ENCODE measurements at places on chromosomes 11 and 22.

GRCh38 chr22:30873661-30874060 is 94.9 kb downstream of the MORC2 start:
- DNase-seq, result no peak

DNA sequence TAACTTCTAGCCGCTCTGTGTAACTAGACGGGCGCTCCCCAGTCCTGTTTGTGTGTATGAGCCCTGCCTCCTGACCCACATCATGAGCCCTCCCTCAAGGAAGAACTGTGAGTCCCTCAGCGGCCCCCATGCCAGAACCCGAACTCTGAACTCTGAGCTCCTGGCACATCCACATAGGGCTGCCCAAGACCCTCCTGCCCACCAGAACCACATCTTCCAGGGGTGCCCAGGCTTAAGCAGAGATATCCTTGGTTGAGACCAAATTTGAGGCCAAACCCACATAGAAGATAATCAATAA is 3.0 kb downstream of the TRIM29 start:
- DNase-seq, result peak; percentile 0

GRCh38 chr11:119100994-119101758 is 477 bp downstream of the DPAGT1 start:
- DNase-seq, result no peak

DNA sequence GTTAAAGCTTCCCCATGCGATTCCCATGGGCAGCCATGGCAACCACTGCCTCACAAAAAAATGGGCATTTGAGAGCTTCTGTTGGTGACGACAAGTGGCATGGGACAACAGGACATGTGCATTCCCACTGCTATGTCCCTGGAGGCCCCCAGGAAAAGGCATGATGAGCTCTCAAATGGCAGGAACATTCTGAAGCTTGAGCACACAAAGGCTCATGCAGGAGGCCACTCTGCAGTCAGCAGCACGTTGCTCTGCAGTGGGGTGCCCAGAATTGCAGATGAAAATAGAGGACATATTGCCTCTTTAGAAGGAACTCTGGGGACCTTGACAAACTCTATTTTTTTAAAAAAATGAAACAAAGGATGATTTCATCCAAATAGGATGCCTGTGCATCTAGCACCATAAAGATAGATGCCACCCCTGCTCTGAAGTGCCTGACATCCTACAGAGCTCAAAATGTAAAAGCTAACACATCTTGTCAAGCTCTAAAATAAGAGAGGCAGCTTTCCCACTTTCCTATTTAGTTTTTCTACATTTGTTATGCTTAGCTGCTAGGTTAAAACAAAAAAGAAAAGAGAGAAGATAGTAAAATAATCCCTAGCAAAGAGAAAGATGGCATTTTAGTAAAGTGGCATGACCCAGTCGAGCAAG is 277.6 kb upstream of the ZC3H12C start:
- no peak for DNase-seq

- no peak for DNase-seq
Measured at GRCh38 chr11:56172256-56172830, 4.1 kb upstream of the OR5J2 start.

- no peak for DNase-seq
Measured at GRCh38 chr11:9714272-9714940, 50.5 kb downstream of the SWAP70 start.

- no peak for DNase-seq
Measured at GRCh38 chr11:67268081-67268961, 2.0 kb downstream of the GRK2 start.

GRCh38 chr11:126348806-126349582 is 6.5 kb upstream of the ST3GAL4 start:
- DNase-seq, result no peak

GRCh38 chr11:68002938-68003845 is 705 bp downstream of the UNC93B1 start:
- DNase-seq, result peak; percentile 29

DNA sequence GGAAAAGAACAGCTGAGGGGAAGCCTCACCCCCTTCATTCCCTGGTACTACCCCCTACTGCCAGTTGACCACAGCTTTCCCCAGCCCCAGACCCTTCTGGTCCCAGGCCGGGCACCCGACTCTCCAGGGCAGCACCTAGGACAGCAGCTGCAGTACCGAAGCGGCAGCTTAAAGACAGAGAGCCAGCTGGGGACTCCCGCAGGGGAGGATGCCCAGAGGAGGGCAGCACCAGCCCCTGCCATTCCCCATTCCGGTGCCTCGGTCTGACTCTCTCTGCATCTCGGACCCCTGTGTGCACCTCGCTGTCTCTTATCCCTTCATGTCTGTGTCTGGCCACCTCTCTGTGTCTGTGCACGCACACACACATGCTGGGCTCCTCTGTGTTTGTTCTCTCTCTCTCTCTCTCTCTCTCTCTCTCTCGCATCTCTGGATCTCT is 9.4 kb downstream of the IGSF9B start:
- DNase-seq, result peak; percentile 81

- no peak for DNase-seq
Measured at GRCh38 chr22:30943368-30943767, 25.2 kb downstream of the MORC2 start.

- DNase-seq, result no peak
Measured at GRCh38 chr22:33051960-33052839, 6.0 kb downstream of the SYN3 start.

GRCh38 chr11:12786891-12787290 is 112.7 kb downstream of the TEAD1 start:
- DNase-seq, result no peak

GRCh38 chr11:1628506-1629325 is 859 bp upstream of the KRTAP5-5 start:
- peak; percentile 88 for DNase-seq

DNA sequence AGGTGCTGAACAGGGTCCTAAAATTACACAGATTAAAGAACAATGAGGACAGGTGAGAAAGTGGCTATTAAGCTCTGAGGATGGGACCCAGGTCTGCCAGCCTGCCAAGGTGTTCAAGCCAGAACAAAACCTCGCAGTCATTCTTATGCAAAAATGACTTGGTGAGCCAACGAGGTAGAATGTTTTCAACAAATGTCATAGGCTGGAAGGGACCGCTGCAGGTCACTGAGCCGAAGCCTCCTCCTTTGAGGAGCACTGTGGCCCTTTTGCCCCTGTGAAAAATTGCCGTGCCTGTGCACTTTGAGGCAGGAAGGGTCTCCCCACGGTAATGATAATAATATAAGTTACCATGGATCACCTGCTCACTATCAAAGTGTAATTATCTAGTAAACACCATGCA is 216.2 kb downstream of the DSCAML1 start:
- DNase-seq, result no peak

- no peak for DNase-seq
Measured at GRCh38 chr22:38830026-38830844, 13.6 kb downstream of the NPTXR start.

GRCh38 chr11:112882494-112883381 is 78.5 kb upstream of the NCAM1 start:
- DNase-seq, result no peak

DNA sequence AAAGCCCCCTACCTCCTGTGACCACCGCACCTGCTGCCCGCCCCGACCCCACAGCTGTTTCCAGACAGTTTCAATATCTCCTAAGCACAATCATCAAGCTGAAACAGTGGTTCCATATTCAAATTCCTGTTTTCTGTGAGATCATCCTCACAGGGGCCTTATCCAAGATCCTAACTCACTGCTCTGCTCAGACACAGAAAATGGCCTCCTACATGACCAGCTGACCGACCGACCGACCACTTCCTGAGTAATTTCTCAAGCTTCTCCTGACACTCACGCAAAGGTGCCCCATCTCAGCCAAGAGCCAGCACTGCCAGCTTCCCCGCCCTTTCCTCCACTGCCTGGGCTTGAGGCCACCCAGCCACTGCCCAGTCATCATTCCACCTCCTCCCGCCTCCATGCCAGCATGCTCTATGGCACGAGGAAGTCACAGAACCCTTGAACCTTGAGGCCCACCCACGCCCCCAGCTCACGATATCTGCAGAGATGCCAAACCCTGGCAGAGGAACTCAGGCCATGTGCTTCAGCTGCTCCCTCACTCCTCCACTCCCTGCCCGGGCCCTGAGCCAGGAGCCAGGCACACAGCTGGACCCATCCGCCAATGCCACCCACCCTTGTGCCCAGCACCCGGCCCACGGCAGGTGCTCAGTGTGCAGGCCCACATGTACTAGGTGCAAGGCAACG is 14.0 kb downstream of the KIAA0930 start:
- DNase-seq, result no peak

DNA sequence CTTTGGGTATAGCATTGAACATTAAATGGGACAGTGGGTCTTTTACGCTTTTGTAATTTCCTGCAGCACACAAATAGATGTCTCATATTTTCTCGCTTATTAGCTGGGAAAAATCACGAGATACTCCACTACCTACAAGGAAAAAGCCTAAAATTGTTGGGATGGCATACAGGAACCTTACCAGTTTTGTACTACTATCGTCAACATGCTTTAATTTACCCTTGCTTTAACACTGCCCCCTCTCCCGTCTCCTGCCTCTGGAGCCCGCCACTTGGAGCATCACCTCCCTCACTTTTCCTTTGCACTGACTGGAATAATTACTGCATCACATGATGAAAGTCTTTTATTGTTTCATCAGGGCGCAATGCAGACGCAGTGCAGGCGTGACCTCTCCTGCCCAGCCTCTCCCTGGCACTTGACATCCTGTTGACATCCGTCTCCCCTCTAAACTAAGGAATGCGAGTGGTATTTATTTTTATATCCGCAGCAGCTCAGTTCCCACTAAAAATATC is 1.0 kb upstream of the FNBP4 start:
- peak; percentile 22 for DNase-seq

DNA sequence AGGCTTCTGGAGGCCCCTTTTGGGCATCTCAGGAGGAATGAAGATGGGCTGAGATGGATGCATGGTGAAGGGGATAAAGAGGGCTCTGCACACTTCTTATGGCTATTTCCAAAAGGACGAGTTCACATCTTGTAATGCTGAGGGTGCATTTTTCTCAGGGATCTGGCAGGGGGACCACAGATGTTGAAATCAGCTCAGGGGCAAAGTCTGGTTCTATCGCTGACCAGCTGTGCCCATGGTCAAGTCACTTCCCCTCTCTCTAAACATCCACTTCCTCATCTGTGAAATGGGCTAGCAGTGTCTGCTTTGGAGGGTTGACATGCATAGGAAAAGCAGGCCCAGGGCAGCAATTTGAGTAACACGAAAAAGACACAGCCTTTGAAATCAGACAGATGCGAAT is 26.5 kb downstream of the LHFPL7 start:
- no peak for DNase-seq

DNA sequence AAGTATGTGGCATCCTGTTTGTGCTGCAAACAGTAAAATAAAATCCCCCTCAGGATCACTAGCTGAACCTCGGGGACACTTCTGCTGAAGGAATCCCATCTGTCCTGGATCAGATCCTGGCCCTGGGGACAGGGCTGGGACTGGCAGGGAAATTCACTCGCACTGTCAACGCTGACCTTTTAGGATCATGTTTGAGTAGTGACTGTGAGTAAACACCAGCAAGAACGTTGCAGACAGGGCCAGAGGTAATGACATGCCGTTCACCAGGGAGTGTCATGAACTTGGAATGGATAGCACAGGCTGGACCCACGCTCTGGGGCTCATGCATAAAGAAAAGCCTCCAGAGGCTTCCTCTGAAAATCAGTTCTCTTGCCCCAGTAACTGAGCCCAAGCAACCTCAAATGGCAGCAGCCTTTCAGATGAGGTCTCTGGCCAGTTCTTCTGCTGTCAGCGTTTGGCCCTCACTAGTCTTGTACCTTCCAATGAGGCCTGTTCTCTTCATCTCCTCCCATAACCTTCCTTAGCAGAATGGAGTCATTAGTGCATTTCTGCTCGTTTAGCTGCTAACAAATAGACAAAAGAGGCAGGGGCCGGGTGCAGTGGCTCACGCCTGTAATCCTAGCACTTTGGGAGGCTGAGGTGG is 51.0 kb upstream of the BARX2 start:
- DNase-seq, result no peak

DNA sequence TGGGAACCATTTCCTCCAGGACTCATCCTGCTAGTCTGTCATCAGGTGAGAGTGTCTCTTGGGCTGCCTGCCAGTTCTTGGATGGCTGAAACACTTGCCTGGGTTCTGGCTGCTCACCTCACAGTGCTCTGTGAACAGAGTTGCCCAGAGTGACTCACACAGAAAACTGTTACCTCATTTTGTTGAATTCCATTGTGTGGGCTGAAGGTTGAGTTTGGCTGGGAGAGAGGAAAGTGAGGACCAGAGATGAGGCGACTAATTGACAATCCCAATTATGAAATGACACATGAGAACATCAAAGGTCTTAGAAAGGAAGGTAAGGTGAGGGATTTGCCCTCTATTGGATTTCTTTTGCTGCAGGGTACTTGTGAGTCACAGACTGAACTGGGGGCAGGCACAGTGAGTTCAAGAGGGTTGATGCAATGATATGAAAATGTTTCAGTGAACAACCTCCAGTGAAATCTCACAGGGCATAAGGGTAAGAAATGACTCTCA is 20.2 kb upstream of the CALCB start:
- no peak for DNase-seq

DNA sequence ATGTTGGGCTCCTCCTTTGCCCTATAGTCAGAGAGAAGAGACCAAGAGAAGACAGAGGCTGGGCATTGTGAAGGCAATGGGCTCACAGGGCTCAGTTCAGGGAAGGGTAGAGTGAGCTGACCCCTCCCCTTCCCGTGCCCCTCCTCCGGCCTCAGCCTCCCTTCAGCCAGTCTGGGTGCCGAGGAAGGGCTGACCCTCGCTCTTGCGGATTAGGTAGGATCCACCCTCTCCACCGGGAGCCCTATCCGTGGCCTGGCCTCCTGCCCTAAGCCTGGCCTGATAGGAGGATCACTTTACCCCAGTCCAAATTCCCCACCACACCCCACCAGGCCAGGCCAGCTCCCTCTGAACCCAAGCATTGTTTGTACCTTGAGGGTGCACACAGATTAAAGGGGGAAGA is 1.8 kb upstream of the PPP1R14B start:
- no peak for DNase-seq

GRCh38 chr11:130826572-130826971 is 89.7 kb downstream of the SNX19 start:
- no peak for DNase-seq

DNA sequence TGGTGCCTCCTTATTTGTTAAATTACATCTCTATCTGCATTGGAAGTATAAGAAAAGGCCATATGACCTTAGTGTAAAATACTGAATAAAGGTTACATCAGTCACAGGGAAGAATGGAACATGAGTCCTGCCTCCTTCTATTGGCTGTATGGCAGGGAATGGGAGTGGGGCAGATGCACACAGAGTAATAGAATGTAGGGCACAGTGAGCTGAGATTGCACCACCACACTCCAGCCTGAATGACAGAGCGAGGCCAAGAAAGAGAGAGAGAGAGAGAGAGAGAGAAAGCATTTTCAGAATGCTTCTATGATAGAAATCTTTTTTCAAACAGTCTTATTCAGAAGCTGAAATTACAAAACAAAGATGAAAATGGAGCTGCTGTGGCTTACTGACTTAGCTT is 58.8 kb downstream of the SLN start:
- DNase-seq, result no peak

Data from endothelial cell (in vitro differentiated cells).